GM12891 (cell line): ENCODE measurements at places on chromosomes 11 and 22.
A peak's percentile ranks its signal among the peaks of the same experiment; 100 is the strongest.

GRCh38 chr11:129740125-129740719, 75.4 kb upstream of the TMEM45B start:
- no peak for DNase-seq

DNA sequence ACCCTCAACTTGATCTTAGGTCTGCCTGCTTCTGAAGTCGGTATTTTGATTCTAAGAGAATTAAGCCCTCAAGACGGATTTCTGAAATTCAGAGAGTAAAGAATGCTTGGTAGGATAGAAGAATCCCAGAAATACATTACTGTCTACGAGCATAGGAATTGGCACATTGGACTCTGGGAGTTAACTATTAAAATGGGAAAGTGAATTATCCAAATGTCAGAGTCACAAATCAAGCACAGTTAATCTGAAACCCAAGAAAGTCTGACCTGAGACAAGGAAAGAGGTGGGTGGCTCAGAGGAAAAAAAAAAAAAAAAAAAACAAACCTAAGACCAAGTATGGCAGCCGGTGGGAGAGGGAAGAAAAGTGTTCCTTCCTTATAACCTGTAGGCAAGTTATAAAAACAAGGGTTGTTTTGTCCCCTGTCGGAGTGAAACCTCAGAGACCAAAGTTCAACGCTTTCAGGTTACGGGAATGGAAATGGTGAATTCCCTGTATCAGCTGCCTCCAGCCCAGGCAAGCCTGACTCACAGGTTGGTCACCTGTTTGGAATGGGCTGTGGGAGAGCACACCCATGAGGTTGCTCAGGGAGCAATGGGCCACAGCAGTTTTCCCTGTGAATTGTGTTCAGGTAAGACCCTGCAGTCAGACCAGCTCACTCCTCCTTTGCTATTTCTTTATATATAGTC, 139.0 kb downstream of the ETS1 start:
- DNase-seq, result no peak

- DNase-seq, result no peak
Measured at GRCh38 chr11:15127341-15127740, 12.6 kb downstream of the INSC start.

DNA sequence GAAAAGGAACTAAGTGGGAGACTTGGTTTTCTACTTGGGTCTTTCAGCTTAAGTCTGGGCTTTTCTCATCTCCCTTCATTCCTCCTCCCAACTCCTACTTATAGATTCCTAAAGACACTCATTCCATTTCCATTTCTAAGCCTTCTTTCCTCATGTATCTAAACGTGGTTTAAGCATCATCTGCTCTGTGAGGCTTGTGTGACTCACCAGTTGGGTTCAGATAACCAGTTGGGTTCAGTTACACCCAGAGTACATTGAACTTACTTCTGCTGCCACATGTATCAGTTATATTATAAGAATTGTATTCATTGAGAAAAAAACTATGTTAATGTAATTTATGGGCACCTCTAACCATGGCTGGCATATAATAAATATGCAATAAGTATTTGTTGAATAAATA, 831.2 kb upstream of the CCDC90B start:
- no peak for DNase-seq

GRCh38 chr11:19691815-19692500, 20.7 kb upstream of the NAV2 start:
- no peak for DNase-seq

GRCh38 chr22:30643055-30643875, 7.7 kb downstream of the SLC35E4 start:
- DNase-seq, result no peak

- no peak for DNase-seq
Measured at GRCh38 chr22:37045958-37046357, 5.6 kb upstream of the KCTD17 start.

DNA sequence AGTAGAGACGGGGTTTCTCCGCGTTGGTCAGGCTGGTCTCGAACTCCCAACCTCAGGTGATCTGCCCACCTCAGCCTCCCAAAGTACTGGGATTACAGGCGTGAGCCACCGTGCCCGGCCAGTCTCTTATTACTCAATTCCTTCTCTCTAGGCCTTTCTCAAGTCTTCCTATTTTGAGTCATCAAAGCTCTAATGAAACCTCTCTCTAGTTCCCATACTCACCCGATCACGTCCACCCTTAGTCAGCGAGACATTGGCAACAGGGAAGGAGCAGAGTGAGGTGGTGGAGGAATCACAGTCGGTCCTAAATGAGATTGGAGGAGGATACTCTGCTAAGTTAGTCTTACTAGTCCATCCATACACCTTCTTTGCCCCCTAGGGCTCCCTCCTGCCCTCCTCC, 5.0 kb downstream of the BSCL2 start:
- no peak for DNase-seq

DNA sequence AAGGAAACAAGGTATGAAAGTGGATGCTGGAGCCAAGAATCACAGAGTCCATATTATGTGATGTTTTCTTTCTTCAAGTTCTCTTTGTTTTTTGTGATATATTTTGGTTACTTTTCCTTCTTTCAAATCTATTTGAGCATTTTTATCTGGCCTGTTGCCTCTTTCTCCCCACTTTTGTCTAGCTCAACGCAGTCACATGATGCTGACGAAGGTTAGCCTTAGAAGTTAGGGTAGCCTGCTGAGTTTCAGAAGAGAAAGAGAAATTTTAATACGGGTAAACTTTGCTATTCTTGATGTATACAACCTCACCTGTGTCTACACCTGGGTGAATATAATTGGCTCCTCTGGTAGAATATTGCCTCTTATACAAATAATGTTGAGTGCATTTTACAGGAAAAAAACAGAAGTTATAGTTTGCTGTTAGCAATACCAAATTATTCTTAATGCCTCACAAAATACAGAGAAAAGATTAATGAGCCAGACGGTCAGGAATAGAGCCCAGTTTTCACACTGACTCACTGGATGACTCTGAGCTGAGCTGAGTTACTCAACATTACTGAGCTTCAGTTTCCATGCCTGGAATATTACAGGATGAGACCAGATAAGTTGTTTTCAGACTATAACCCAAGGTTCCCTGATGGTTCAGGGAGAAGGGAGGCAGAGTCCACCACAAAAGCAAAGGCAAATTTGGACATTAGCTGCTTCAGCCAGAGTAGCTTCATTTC, 161.6 kb upstream of the BDNF start:
- DNase-seq, result no peak

- DNase-seq, result no peak
Measured at GRCh38 chr11:79834015-79834414, 393.2 kb upstream of the TENM4 start.

DNA sequence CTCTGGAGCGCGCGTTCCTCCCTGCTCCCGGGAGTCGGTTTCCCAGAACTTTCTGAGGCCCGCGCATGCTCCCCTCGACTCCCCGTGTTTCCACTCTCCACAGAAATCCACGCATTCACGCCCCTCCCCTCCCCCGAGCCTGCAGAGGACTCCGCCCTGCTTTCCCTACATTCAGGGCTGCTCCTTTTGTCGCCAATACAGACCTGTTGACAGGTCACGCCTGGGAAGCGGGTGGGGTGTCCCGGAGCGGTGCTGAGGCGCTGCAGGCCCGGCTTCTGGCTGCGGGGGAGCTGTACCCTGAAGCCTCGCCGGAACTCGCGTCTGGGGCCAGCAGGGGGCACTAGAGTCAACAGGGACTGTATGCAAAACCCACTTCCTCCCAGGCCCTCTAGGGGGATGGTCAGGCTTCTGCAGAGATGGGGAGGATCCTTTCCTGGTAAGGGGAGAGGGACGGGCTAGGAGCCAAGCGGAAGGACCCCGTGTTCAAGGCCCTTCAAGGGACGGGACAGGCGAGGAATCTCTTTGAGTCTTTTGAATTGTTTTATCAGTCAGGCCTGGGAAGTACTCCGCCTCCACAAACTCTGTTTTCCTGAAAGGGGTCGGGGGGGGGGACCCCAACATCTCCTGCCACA, at the start of gene PRAME:
TSS of gene PRAME (minus strand) at position 294 of the 632 bp plus-strand sequence. CDS start 2,433 bp downstream, outside the sequence.
- DNase-seq, result peak; percentile 92

DNA sequence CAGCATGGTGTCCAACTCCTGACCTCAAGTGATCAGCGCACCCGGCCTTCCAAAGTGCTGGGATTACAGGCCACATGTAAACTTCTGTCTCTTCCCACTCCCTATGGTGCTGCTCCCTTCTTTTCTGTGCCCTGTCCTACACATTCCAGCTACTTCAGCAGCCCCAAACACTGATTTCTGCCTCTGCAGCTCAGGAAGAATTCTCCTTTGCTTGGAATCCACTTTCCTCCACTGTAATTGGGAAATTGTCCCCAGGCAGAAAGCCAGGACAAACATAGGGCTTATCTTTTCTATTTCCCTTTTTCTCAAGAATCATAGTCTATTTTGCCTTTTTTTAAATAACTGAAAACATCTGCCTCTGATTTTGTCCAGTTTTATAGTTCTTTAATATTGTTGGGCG, 21.3 kb upstream of the DRG1 start:
- DNase-seq, result no peak

DNA sequence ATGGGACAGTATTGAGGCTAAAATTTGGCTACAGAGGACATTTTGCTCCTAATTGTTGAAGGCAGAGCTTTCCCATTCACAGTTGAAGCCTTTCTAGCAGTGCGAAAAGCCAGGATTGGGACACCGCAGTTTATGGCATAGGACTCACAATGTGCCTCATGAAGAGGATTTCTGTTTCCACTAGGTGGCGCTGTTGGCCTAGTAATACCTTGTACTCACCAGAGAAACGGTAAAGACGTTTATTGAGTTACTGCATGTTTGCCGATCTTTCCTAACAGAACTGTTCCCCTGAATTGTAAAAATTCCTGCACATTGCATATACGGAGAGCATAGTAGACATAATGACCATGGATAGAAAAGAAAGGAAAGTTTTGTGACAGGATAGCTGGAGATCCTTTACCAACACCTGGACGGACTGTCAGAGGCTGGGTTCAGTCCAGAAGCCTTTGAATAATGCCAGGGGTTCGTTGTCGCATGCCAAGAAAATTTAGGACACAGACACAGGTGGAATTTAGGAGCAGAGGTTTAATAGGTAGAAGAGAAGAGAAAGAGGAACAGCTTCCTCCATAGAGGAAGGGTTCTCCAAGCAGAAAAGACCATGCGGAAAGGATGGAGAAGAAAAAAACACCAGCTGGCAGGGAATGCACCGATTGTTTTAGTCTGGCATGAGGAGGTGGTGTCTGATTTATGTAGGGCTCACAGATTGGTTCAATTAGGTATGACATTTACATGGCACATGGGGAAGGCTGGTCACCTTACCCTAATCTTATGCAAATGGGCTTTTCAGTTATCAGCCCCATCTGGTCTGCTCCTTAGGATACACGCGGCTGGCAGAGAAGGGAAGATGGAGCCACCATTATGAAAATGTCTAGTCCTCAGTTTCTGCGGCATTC, 10.8 kb upstream of the OR51D1 start:
- no peak for DNase-seq

DNA sequence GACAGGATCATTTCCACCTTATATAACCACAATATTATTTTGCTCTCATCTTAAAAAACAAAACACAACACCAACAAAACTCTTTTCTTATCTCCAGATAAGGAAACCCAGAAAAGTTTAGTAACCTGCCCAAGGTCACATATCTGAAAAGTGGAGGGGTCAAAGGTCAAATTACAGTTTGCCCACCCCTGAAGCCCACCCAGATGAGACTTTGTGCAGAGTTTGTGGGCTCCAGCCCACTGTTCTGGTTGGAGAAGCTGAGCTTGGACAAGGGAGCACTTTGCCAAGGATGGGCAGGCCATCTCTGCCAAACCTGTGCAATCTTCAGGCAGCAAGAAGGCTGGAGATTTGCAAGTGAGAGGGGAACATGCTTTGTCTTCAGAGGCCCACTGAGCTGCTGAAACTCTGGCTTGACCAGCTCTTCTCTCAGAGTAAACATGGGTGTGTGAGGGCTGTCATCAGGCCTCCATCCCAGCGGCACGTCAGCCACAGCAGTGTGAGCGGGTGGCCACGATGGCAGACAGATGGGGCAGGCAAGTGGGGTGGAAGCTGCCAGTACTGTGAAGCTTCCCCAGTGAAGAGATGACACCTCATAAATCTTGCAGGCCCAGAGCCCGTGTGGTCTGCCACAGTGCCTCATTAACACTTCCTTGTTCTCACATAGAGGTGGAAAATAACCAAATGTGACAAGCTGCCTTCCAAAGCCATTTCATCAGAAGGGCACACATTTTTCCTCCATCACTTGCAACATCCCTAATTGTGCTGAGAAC, 111.8 kb downstream of the CCDC81 start:
- no peak for DNase-seq

DNA sequence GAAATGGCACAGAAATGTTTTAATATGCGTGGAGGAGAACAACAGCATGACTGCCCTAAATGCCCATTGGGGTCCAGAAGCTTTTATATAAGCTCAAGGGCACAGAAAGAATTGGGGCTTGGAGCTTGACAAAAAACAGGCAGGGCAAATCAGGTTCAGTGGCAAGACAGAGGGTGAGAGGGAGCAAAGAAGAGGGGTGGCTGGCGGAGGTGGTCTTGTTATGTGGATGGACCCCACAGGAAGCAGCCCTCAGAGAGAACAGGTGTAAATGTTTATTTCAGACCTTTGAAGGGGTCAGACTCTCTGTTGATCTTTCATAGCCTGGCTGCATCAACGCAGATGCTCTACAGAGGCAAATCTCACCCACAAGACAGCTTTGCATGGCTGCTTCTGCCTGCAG, 213.1 kb upstream of the B3GAT1 start:
- DNase-seq, result no peak

DNA sequence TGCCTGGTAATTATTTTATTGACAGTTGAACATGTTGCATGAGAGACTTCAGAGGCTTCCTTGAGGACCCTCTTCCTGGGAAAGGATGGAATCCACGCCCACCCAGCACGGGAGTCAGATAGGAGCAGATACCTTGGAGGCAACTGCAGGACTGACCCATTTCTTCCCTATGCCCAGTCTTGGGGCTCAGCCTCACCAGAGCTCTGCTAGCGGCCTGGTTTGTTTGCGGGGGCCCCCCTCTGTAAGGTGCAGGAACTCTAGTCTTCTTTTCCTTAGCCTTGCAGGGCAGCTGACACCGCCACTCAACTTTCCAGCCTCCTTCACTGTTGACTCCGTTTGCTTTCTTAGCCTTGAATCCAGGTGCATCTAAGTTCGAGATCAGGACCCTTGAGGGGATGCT, 1032.8 kb downstream of the BRD1 start:
- DNase-seq, result no peak

DNA sequence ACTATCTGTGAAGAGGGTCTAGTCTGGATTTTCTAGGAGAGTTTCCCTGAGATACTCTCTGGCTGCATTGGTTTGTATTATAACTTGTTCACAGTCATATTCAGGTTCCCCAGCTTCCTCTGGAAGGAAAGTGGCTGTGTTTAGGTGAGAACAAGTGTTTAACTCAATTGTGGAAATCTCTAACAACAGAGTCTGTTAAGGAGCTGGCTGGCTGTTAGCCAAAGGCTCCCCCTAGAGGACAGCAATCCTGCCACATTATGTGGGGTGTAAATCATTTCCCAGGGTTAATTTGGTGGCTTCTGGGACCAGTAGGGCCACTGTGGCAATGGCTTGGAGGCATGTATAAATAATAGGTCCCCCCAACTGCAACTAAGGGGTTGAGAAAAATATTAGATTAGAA, 18.4 kb downstream of the MS4A6E start:
- no peak for DNase-seq

GRCh38 chr11:47004595-47005033, 68.1 kb downstream of the CSTPP1 start:
- no peak for DNase-seq
